ENCODE measurements at places on chromosomes 2 and 18. TPM values are rescaled to one million over a fixed set of nuclear protein-coding genes. Genes with fewer than 3 reads are reported as not detected.

DNA sequence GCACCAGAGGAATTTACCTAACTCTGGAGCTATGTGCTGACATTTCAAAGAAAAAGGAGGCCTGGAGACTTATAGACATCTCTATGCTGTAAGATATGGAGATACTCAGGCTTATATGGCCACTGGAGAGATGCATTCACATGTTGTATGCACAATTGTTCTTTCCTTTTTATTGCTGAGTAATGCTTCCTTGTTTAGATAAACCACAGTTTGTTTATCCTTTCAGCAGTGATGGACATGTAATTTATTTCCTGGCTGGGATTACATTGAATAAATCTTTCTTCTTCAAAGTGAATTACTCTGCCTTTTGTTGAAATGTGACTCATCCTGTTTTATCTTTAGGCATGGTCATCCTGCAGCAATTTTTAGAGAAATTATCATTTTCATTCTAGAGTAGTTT lies 716.7 kb upstream of the GCFC2 start:
- H3K27me3 ChIP-seq, result peaks cover 38% of the 10 kb centered on the region
- peaks cover 7% of the 10 kb centered on the region for H3K4me1 ChIP-seq
- H3K27ac ChIP-seq, result no peak overlapping the region
- no peak overlapping the region for H3K4me3 ChIP-seq

DNA sequence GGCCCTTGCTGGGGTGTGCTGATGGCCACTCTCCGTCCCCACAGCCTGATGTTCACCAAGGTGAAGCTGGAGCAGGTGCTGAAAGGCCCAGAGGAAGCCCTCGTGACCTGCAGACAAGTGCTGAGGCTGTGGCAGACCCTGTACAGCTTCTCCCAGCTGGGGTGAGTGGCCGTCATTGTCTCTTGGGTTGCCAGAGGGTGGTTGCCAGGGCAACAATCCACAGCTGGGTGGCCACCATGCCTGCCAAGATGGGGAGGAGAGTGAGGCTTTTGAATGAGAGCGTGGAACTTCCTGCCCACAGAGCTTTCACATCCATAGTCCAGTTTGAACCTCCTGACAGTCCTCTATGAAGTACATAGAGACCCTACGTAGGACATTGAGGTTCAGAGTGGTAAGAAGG lies 108.8 kb downstream of the STPG4 start:
- peaks cover 37% of the 10 kb centered on the region for H3K4me1 ChIP-seq
- H3K4me3 ChIP-seq, result no peak overlapping the region
- no peak for DNase-seq
- H3K36me3 ChIP-seq, result peaks cover 39% of the 10 kb centered on the region
- no peak overlapping the region for H3K27ac ChIP-seq

The TGFBRAP1 gene
- 16.8 TPM for total RNA-seq

- no peak overlapping the region for H3K4me3 ChIP-seq
- no peaks in the 10 kb centered on the region for H3K27me3 ChIP-seq
- H3K36me3 ChIP-seq, result no peaks in the 10 kb centered on the region
- H3K27ac ChIP-seq, result no peak overlapping the region
These were observed 223.7 kb upstream of the RBBP8 start for GRCh38 chr18:22709288-22710060.

The GPR39 gene
- 7.2 TPM for total RNA-seq

GRCh38 chr18:37392648-37393047 lies 172.9 kb downstream of the CELF4 start:
- H3K27me3 ChIP-seq, result peaks cover 37% of the 10 kb centered on the region
- no peak for DNase-seq
- no peak overlapping the region for H3K4me3 ChIP-seq
- H3K4me1 ChIP-seq, result peaks cover 5% of the 10 kb centered on the region
- no peak overlapping the region for H3K27ac ChIP-seq
- no peaks in the 10 kb centered on the region for H3K36me3 ChIP-seq

DNA sequence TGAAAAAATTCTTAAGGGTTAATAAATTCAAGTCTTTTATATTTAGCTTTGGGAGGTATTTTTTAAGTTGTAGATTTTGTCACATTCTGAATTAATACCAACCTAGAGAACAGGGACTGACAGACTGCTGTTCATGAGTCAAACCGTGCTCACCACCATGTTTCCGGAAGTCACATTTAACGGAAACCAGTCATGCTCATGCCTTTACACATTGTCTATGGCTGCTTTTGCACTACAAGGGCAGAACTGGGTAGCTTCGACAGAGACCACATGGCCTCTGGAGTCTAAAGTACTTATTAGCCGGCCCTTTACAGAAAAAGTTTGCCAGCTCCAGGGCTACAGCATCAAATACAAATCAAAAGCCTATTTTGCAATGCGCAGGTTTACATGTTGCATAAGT lies 33.3 kb downstream of the LONRF2 start:
- no peaks in the 10 kb centered on the region for H3K36me3 ChIP-seq
- peak; percentile 11 for DNase-seq
- peaks cover 8% of the 10 kb centered on the region for H3K4me1 ChIP-seq

GRCh38 chr2:59604123-59604522 lies 949.3 kb downstream of the BCL11A start:
- no peak overlapping the region for H3K27ac ChIP-seq
- H3K27me3 ChIP-seq, result no peaks in the 10 kb centered on the region
- no peaks in the 10 kb centered on the region for H3K36me3 ChIP-seq

The SP5 gene
- total RNA-seq, result not detected

- peaks cover 14% of the 10 kb centered on the region for H3K4me1 ChIP-seq
- H3K4me3 ChIP-seq, result no peak overlapping the region
- no peak overlapping the region for H3K27ac ChIP-seq
- H3K27me3 ChIP-seq, result no peaks in the 10 kb centered on the region
- no peaks in the 10 kb centered on the region for H3K36me3 ChIP-seq
These were observed 19.4 kb upstream of the SELENOI start for GRCh38 chr2:26326514-26326913.

- DNase-seq, result no peak
- H3K27me3 ChIP-seq, result peaks cover 11% of the 10 kb centered on the region
- H3K4me1 ChIP-seq, result no peaks in the 10 kb centered on the region
- no peak overlapping the region for H3K4me3 ChIP-seq
- no peaks in the 10 kb centered on the region for H3K36me3 ChIP-seq
- H3K27ac ChIP-seq, result no peak overlapping the region
These were observed 158.0 kb downstream of the CYP26B1 start for GRCh38 chr2:71989671-71990070.

Data from MCF 10A (cell line).